ENCODE measurements at places on chromosomes 3 and 15.

DNA sequence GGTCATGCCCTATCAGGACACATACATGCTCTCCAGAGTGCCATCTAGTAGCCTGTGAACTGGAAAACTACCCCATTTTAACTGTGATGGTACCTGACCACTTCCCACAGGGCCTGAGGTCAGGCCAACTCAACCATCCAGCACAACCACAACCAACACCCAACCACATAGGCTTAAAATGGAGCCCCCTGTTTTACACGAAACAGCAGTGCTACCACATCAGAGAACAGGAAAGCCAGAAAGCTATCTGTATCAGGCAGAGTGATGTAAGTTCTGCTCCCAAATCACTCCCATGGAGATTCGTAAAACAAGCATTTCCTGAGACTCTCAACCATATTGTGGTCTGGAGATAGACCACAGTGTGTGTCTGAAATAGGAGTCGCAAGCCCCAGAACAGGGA lies 1017.3 kb upstream of the EPHA6 start:
- no peak for DNase-seq

- no peak for DNase-seq
Measured at GRCh38 chr3:134357261-134357913, 16.9 kb downstream of the AMOTL2 start.

DNA sequence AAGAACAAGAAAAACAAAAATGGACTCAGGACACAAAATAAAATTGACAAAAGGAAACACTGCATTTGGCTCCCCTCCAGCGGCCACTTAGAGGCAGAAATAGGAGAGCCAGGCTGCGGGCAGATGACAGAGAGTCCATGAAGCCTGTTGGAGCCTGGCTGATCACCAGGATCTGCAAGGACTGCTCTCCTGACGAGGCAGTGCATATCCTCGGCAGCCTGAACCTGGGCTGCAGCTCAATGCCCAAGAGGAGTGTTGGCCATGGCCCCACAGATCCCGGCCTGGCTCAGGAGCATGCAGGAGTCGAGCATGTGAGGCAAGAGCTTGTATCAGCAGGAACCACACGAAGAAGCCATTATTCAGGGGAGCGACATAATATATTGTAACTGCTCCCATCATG lies 199.8 kb downstream of the STT3B start:
- no peak for DNase-seq

DNA sequence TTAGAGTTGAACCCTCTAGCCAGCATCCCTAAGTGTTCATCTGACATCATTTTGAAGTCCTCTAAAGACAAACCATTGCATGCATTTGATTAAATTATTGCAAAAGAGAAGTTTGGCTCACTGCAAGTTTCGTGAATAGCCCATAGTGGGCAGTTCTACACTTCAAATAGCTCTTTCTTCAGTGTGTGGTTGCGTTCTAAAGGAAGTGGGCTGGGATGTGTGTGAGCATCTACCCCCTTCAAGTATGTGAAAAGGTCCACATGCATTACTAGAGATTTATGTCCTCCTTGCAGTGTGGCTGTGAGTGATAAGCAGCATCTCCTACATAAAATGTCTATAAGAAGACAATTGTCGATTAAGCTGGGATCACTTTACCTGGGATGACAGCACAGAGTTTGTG lies 54.6 kb downstream of the SST start:
- DNase-seq: no peak

DNA sequence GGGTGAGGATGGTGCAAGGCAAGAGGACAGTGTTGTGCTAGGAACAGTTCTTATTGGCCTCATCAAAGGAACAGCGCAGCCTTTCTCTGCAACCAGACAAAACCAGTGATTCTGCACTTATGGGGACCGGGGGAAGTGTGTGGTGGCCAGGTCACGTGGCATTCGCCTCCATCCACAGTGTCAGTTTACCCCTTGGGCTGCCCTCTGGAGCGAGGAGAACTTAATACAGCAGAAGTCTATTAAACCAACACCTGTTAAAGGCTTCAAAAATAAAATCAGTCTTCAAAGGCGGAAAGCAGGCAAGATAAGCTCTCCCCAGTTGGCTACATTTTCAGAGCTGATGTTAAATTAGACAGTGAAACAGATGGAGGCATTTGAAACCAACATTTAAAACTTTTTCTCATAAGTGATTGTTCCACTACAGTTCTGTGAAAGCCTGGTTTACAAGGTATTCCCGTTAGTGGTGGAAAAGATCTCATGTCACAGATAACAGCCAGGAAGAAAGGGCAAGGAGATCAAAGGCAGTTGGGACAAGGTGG lies 75.2 kb downstream of the LRIG1 start:
- DNase-seq: no peak

- DNase-seq: no peak
Measured at GRCh38 chr3:25781145-25781757, 2.0 kb downstream of the NGLY1 start.

DNA sequence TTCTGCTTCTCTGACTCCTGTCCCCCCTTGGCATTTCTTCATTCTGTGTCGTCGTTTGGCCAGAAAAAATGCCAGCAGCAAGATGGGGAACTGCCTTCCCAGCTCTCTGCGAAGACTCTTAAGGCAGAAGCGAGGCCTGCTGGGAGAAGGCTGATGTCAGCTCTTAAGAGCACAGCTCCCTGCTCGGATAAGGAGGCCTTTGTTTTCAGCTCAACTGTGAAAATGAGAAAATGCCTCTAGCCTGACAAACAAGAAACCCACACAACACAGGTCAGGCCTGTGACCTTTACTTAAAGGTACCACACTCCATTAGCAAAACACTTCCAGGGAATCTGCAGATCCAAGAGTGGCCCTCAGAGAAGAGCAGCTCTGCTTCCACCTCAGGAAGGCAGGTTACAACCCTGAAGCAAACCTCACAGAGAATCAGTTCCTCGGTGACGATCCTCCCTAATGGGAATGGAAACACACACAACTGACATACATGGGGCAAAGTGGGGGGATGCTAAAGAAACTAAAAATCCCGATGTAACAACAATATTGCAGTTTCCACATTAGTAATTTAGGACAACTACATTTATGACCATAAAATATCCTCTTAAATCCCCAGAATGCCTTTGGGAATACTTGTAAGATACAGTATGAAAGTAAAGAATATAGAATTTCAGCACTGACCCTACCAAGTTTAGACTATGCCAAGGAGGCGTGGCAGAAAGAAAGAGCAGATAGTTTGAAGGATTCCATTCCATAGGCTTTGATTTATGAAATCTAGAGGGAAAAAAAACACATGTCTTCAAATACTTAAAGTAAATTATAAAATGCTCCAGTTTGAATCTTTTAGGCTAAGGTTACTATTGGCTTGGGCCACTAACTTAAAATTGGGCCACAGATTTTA lies 52.1 kb downstream of the VGLL4 start:
- DNase-seq: no peak

GRCh38 chr3:119620899-119621298 lies 23.2 kb downstream of the PLA1A start:
- no peak for DNase-seq

GRCh38 chr3:196694202-196694638 lies 17.8 kb downstream of the CEP19 start:
- no peak for DNase-seq

DNA sequence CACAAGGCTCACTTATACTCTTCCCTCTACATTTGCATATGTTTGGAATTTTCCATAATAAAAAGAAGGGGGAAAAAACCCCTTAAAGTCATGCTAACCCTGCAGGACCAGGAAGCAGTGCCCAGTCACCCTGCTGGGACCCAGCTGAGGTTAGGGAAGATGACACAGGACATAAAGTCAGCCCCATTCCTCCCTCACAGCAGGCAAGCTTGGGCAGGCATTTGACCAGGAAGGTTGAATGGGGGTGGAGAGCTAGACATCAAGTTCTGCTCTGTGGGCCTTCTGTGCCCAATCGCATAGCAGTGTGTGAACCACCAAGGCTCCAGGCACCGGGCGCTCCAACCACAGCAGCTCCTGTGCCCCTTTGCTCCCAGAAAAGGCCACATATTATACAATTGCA lies 7.1 kb upstream of the HDAC11 start:
- DNase-seq: no peak

- no peak for DNase-seq
Measured at GRCh38 chr15:59178151-59178695, 28.4 kb upstream of the LDHAL6B start.

DNA sequence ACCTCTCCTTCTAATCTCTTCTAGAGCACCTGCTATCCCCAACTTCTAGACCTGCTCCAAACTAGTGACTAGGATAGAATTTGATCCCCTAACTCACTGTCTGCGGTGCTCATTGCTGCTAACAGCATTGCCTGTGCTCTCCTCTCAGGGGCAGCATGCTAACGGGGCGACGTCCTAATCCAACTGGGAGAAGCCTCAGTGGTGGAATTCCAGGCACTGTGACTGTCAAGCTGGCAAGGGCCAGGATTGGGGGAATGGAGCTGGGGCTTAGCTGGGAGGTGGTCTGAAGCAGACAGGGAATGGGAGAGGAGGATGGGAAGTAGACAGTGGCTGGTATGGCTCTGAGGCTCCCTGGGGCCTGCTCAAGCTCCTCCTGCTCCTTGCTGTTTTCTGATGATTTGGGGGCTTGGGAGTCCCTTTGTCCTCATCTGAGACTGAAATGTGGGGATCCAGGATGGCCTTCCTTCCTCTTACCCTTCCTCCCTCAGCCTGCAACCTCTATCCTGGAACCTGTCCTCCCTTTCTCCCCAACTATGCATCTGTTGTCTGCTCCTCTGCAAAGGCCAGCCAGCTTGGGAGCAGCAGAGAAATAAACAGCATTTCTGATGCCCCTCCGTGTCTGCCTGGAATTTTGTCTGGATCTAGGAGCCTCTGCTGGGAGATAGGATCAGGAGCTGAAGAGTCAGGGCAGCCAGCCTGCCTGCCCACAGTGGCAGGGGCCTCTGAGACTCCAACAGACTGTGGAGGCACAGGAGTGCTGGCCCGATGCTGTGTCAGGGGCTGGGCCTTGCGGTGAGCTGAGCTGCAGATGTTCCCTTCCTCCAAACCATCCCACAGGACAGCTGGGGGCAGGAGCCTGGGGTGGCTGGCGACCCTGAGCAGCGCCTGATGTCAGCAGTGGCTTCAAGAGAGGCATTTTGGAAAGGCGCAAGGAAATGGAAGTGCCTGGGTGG lies 3.0 kb downstream of the ISLR start:
- DNase-seq: no peak
